Activated naive CD8-positive, alpha-beta T cell treated with anti-CD3 and anti-CD28 coated beads for 36 hours (primary cell): ENCODE measurements at places on chromosomes 4 and X. TPM values are rescaled to one million over a fixed set of nuclear protein-coding genes. Genes with fewer than 3 reads are reported as not detected.

CCSER1 gene
- 0.42 TPM for total RNA-seq

NSG1 gene
- 4.7 TPM for total RNA-seq

TACR3 gene
- total RNA-seq, result not detected

USP17L30 gene
- not detected for total RNA-seq

RGS12 gene
- 2.9 TPM for total RNA-seq

OPN1MW2 gene
- total RNA-seq, result not detected

RRH gene
- total RNA-seq, result not detected

PITX2 gene
- total RNA-seq, result not detected

IL1RAPL1 gene
- not detected for total RNA-seq

NEIL3 gene
- total RNA-seq, result 14.7 TPM

VCX3B gene
- not detected for total RNA-seq

GAB3 gene
- total RNA-seq, result 3.4 TPM

PAGE5 gene
- total RNA-seq, result 1.5 TPM

CAPN6 gene
- not detected for total RNA-seq

TIGD4 gene
- total RNA-seq, result 0.76 TPM

EDA2R gene
- total RNA-seq, result 0.87 TPM
